ENCODE measurements at places on chromosomes 11 and 22.

- DNase-seq = no peak
These were observed 79.9 kb upstream of the SYT13 start for GRCh38 chr11:45365961-45366618.

DNA sequence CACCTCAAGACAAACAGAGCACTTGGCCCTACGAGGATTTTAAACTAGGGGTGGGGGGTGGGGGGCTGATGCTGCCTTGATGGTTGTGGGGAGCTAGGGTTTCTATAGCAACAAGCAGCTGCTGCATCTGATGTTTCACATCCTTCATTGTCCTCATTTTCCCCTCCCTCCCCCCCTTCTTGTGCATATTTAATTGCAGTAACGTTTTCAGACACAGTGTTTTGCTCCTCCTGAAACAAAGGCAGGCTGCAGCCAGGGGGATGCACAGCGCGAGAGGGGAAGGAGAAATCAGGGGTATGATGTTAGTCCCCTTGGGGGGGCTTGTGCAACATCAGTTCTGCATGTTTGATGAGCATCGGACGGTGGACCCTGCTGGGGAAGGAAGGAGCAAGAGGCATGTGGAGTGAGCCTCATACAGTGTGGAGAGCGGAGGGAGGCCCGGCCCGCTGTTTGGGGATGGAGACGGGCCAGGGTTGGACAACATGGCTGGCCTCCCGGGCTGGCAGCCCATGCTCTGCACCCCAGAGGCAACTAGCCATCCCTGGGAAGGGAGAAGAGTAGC lies 208.3 kb downstream of the CEP164 start:
- no peak for DNase-seq

DNA sequence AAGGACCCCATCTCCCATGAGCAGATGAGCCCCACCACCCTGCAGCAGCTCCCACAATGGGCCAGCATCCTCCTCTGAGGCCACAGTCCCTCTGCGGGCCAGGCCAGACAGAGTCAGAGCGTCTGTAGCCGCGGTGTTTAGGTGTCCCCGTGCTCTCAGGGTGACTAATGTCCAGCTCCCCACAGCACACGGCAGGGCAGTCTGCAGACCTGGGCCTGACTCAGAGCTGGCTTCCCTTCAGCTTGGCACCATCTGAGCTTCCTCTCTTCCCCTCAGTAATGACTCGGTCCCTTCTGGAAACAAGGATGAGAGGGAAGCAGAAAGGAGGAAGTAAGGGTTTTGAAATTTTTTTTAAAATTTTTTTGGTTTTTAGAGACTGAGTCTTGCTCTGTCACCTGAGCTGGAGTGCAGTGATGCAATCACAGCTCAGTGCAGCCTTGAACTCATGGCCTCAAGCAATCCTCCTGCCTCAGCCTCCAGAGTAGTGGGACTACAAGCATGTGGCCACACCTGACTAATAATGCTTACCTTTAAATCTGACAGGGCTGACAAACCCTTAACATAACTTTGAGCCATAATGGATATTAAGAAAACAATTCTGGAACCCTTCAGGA lies 28.5 kb downstream of the LRRC74B start:
- no peak for DNase-seq

DNA sequence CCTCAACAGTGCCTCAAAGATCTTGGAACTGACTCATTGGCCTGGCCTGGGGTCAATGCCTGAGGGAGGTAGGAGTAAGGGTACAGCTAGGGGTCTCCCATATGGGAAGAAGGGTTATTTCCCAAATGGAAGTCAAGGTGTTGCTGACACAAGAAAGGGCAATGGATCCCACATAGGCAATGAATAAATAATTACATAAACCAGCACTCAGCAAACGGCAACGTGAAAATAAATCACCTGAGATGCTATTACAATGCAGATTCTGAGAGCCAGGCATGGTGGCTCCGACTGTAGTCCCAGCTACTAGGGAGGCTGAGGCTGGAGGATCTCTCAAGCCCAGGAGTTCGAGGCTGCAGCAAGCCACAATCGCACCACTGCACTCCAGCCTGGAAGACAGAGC lies 36.5 kb upstream of the SLC35C1 start:
- DNase-seq = no peak

DNA sequence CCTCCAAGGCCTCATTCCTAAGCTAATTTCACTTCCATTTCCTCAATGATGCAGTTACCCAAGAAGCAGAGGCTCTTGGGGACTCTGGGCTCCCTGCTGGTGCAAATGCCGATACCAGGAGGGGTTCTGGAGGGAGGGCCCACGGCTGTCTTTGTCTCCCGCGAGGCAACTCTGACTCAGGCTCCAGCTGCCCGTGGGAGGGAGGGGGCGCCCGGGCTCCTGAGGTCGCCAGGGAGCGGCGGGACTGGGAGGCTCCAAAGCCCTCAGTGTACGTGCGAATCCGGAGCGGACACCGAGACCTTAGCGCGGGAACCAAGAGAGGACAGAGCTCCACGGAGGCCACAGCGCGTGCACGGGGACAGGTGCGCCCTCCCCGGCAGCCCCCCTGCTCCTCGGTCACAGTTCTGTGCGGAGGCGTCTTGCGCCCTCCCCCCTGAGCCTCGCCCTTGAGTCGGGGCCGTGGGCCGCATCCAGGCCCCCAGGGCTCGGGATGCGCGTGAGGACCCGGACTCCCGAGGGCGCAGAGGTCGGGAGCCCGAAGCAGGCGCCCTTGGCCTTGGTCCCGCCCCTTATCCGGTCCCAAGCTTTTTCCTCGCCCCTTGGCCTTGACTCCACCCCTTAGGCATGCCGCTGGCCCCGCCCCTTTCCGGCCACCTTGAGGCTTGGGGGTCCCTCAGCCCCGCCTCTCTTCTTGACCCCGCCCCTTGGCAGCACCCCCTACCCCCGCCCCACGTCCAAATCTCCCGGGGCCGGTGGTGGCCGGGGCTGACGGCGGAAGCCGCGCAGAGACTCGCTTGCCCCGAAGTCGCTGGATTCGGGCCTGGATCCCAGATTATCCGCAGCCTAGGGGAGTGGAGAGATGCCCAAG lies 4.7 kb upstream of the SHISA8 start:
- DNase-seq = peak; percentile 62
